ENCODE measurements at places on chromosomes 5 and 9.

DNA sequence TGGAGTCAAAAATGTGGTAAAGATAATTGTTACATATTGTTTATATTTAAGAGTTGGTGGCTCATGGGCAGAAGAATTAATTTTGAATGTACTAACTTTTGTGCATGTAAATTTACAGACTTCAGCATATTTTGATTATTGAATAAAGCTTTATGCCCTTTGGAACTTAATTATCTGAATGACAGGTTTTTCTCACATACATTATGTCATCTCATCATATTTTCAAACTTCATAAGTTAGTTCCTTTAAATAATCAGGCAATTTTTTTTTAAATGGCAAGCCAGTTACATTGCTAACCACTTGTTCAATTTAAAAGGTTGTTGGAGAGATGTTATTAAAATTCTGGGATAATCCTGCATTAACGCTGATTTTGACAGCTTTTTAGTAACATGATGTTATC is 184.6 kb upstream of the EDIL3 start:
- DNase-seq = no peak

DNA sequence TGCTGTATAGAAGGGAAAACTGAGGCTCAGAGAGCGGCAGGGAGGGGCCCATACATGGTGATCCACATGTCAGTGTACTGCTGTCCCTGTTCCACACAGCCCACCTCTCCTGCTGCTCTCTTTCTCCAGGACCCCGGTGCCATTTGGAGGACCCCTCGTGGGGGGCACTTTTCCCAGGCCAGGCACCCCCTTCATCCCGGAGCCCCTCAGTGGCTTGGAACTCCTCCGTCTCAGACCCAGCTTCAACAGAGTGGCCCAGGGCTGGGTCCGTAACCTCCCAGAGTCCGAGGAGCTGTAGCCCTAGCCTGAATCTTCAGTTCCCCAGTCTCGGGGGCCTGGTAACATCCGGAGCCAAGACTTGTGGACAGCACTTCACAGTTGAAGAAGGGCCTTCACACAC is 15.5 kb downstream of the MYOZ3 start:
- DNase-seq = no peak

DNA sequence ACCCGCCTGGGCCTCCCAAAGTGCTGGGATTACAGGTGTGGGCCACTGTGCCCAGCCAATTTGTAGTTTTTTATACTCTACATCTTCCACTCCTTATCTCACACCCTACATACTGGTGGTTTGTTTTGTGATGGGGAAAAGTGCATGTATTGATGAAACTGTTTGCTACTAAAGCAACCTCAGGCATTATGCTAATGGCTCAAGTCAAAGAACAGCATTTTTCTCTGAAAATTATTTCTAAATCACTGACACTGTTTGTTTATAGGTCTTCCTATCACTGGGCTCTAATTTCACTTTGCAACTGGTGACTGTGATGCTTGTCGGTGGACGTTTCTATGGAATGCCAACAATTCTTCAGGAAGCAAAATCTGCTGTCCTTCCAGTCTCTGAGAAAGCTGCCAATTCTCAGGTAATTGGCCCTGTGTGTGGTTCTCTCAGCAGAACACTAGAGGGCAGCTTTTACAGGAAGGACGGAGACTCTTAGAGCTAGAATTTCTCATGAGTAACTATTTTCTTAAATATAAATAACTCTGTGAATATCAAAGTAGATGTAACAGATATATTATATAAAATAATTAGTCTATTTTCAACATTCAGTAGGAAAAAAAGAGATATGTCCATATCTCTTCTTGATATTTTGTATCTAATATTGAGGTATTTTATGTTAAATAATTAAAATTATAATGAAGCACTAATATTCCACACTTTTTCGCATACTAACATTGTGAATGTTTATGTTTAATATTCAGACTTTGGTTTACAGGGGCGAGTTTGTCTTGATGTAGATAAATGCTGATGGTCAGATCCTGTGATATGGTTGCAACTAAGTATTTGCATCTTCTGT is 244.1 kb downstream of the ADGRV1 start:
- no peak for DNase-seq

DNA sequence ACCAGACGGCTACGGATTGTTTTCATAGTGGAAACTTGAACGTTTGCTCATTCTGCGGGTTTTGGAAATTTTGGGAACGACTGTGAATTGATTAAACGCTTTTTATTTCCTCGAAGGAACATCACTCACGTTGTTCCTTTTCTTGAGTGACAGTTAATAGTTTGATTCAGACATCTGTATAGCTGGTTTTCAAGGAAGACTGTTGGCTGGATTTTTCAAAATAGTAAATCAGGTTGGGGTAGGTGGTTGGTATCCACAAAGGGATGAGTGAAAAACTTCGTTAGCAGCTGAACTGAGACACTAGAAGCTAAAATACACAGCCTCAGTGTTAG is 1.1 kb downstream of the TGFBR1 start:
- no peak for DNase-seq

- peak; percentile 96 for DNase-seq
These were observed 29.5 kb upstream of the ARHGAP26 start for GRCh38 chr5:142740474-142741242.

DNA sequence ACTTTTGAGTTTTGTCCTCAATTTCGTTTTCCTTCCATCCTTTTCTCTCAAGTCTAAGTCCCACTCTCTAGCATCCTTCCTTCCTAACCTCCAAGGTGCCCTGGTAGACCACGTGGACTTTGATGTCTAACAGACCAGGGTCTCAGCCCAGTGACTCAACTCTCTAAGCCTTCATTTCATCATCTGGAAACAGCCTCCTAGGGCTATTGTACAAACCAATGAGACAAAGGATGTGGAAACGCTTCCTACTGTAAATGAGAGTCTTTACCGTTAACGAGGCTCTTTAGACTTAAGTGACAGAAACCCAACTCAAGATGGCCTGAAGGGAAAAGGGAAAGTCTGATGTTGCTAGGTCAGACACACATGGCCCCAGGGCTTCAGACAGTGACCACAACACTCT is 49.2 kb upstream of the CPLX2 start:
- no peak for DNase-seq

DNA sequence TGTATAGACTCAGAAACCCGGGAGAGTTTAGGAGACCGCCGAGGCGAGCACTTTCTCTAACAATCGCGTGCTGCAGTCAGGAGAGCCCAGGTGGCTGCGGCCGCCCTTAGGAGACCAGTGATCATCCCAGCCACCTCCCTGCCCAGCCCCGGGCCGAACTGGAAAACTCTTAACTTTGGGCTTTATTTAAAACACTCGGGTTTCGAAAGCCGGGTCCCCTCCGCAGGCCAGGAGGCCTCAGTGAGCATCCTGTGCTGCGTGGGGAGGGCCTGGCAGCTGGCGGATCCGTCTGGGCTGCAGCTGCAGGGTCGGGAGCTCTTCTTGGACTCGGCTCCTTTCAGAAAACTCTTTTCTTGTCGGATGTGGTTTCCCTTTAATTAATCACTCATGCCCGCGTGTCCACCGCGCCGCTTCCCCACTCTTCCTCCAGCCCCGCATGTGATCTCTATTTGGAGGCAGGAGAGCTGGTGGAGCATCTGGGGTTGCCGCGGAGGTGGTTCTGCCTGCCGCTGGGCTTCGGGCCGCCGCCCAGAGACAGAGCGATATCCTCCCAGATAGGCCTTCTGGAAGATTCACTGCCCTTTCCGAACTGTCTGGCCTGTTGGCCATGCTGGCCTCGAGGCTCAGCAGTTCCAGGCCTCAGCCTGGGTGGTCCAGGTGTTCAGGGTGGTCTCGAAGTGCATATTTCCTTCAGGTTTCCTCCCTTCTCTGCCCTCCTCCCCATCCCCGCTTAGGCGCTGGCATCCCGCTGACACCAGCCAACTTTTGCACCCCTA is 59.5 kb downstream of the TMEM174 start:
- no peak for DNase-seq

DNA sequence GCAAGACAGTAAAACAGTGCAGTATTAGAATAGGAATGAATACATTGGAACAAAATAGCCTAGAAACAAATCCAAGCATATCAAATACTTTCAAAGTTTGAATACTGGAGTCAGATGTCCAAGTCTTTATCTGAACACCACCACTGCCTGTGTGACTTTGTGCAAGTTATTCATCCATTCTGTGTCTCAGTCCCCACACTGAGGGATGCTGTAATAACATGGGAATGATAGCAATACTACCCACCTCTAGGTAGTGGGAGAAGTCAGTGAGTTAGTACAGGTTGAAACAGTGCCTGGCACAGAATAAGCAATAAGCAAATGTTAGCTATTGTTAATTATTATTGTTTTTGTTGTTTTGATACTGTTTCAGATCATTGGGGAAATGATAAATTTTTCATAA is 130.9 kb downstream of the SUSD1 start:
- no peak for DNase-seq

DNA sequence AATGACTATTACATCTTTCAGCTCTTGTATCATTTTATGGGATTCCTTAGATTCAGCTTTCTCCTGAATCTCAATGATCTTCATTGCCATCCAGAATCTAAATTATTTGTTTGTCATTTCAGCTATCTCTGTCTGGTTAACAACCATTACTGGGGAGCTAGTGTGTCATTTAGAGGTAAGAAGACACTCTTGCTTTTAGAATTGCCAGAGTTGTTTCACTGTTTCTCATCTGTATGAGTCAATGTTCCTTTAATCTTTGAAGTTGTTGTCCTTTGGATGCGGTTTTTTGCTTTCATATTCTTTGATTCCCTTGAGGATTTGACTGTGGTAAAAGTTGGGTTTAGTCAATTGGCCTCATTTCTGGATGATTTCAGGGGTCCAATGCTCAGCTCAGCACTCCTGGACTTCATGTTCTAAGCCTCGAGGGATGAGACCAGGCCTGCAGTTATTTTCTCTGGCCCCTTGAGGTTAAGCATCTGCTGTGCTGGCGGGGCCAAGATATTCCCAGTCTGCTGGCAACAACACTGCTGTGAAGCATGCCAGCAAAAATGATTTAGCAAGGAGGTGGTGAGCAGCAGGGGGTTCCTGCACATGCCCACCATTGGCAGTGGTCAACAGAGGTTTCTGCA is 102.4 kb upstream of the PCSK5 start:
- DNase-seq = no peak

DNA sequence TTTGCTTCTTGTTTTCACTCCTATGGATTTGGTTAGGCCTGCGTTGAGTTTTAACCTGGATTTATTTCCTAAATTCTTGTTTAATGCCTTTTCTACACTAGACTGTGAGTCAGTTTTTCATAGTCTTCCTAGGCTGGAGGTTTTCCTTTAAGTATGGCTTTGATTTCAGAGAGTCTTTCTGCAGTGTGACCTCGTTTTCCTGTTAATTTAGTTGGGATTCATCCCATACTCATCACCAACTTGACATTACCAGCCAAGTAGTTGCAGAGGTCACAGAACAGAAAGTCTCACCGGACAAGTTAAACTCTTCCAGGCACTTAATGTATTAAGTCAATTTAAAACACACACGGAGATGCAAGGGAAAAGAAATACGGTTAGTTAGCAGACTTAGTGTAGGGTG is 29.7 kb upstream of the AUH start:
- DNase-seq = no peak

GRCh38 chr5:134327327-134327726 is 39.6 kb downstream of the CDKL3 start:
- no peak for DNase-seq

Data from skin of body (tissue), 3 donors.